HT-29 (cell line): ENCODE measurements at places on chromosomes 1 and 21. TPM values are rescaled to one million over a fixed set of nuclear protein-coding genes. Genes with fewer than 3 reads are reported as not detected.

The SMIM34 gene
- not detected in 2 replicates for total RNA-seq

DNA sequence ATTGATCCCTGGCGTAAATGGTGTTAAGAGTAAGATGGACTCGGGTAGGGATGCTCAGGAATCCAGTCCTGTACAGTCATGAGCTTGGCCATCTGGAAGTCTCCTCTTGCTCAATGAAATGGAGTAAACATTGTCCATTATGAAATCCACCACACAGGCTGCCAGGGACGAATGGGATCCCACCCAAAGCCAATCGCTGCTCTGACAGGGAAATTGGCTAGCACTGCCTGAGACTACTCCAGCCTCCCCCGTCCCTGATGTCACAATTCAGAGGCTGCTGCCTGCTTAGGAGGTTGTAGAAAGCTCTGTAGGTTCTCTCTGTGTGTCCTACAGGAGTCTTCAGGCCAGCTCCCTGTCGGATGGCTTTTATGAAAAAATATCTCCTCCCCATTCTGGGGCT is at the start of gene HSD11B1:
HSD11B1 (plus strand) TSS at position 263 of the 400 bp plus-strand sequence; CDS start at position 360, 97 bp downstream.
- no peak for DNase-seq

The ACTA1 gene
- 0.20 and 0.34 TPM in 2 replicates for total RNA-seq

DNA sequence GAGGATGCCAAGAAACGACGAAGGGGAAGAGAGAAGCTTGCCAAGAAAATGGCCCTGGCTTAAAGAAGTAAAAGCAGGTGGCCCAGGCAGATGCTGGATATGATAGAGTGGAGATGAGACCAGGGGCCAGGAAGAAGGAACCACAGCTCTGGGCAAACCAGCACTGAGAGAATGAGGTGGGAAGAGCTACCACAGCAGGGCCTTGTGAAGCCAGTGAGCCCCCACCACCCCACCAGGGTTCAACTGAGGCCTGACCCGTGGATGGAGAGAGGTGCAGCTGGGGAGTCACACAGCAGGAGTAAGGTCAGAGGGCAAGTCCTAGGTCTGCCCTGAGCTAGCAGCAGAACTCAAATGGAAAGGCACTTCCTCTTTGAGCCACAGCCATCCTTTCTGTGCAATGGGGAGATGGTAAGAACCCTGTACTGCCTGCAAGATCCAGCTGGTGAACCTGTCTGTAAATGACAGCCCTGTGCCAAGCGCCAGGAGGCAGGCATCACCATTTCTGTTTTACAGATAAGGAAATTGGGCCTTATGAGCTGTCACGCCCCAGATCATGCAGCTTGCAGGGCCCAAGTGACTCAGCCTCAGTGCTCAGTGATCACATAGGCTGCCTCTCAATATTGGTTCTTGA is 8.5 kb downstream of the SH3BGRL3 start:
- DNase-seq, result no peak

The SPRR2G gene
- total RNA-seq, result not detected in 2 replicates

GRCh38 chr1:230455291-230455690 is 29.2 kb upstream of the PGBD5 start:
- no peak for DNase-seq

DNA sequence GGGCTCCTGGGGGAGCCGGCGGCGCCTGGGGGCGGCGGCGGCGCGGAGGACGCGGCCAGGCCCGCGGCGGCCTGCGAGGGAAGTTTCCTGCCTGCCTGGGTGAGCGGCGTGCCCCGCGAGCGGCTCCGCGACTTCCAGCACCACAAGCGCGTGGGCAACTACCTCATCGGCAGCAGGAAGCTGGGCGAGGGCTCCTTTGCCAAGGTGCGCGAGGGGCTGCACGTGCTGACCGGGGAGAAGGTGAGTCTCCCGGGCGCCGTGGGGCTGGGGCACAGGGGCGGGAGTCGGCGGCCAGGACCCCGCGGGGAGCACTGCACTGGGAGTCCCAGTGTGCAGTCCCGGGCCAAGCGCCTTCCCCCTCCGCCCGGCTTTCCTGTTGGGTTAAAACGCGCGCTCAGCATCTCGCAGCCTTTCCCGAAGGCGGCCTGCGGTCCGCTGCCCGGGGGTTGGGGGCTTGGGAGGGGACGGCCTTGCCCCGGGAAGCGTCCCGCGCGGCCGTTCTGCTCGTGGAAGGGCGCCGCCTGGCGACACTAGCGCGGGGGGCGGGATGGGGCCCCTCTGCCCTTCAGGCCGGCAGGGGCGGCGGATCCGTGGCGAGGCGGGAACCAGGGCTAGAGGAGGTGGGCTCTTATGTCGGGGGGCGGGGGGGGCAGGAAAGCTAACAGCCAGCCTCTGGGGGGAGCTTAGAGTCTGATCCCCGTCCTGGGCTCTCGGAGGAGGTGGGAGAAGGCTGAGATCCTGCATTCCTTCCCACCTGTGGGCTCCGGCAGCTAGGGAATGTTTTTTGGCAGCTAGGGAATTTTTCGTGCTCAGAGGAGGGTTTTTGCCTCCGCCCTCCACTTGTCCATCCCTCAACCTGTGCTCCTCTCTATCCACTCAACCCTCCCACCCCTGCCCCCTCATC is 1.1 kb downstream of the HUNK start:
- no peak for DNase-seq

The NUDT17 gene
- total RNA-seq, result 0.63 and 1.6 TPM in 2 replicates
